ENCODE measurements at places on chromosomes 4 and X. TPM values are rescaled to one million over a fixed set of nuclear protein-coding genes. Genes with fewer than 3 reads are reported as not detected.

The SLC25A43 gene
- total RNA-seq: 39.0 TPM

DNA sequence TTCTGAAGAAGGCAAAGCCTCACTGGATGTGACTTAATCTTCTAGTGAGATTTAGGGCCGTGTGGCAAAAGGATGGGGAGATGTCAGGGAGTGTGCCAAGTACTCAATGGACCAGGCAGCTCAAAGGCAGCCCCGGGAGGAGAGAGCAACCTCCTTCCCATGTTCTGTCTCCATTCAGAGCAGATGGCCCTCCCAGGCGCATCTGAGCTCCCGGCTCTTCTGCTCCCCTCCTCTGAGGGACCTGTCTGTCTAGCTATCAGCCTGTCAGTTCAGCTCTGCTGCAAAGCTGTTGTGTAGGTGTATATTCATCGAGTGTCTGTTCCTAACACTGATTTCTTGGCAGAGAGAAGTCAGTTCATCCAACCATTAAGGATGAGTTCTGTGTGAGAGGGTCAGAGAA, 10.9 kb upstream of the PORCN start:
- no peak for DNase-seq

GRCh38 chrX:35289952-35290351, 347.4 kb downstream of the FAM47B start:
- no peak for DNase-seq

DNA sequence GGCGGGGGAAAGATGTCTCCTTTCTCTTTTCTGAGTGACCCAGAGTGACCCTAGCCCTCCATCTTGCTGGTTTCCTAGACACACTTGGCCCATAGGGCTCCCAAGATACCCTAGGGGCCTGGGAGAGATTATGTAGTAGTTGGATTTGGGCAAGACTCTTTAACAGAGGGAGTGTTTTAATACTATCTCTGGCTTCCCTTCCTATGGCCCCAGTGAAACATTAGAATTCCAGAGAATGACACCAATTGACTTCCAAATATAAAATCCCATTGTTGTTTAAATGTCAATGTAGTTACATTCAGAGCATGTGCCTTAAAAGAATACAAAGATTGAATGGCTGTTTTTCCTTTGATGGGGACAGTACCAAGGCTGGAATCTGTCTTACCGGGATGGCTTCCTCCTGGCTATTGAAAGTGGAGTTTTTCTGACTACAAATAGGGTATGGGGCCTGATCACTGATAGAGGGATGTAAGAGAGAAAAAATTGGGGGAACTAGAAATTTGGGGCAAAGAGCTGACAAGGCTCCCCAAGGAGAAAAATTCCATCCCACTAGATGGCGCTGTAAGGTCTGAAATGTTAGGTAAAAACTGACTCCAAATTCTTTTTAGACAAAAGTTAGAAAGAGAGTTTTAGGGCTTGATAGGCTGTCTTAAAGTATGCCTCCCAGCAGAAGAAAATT, 10.7 kb downstream of the TENT5D start:
- no peak for DNase-seq

GRCh38 chrX:31301203-31301602, 229.4 kb upstream of the FTHL17 start:
- no peak for DNase-seq

DNA sequence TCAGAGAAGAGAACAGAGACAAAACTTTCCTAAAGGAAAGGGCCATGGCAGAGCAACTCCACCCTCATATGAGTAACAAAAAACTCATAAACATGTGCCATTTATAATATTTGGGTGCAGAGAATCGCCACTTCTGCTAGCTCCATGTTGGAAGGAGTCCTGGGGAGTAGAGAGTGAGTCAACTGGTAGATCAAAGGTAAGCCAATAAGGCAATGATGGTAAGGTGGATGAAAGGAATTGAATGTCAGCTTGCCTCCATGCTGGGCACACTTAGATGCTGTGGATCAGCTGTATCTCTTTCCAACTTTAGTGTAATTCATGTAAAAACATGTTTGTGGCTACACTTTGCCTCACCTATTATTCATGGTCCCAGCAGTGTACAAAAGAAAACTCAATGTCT, 4.7 kb downstream of the QRFPR start:
- DNase-seq: no peak

GRCh38 chr4:185566425-185566824, 31.1 kb upstream of the PDLIM3 start:
- DNase-seq: no peak

Data from esophagus squamous epithelium (tissue), 5 donors.